ENCODE measurements at places on chromosomes 1 and 21.

GRCh38 chr1:224497714-224498573, 63.3 kb upstream of the WDR26 start:
- DNase-seq, result peak; percentile 90

GRCh38 chr1:21383785-21384401, 56.0 kb upstream of the NBPF3 start:
- peak; percentile 21 for DNase-seq

GRCh38 chr1:4656533-4657140, 2.2 kb downstream of the AJAP1 start:
- DNase-seq, result no peak

DNA sequence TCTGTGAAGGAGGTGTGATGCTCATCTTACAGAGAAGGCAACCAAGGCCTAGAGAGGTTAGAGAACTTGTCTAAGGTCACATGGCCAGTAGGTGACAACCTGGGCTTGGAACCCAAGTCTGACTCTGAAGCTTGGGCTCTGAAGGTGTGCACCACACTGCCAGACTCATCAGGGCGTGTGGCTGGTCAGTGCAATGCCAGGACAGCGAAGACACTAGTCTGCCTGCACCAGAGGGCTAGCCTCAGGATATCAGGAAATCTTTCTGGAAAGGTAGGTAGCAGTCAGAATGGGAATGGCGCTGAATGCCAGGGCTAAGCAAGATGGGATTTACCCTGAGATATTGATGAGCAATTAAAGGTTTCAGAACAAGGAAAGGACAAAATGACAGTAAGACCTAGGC, 34.9 kb downstream of the ELK4 start:
- DNase-seq, result no peak

DNA sequence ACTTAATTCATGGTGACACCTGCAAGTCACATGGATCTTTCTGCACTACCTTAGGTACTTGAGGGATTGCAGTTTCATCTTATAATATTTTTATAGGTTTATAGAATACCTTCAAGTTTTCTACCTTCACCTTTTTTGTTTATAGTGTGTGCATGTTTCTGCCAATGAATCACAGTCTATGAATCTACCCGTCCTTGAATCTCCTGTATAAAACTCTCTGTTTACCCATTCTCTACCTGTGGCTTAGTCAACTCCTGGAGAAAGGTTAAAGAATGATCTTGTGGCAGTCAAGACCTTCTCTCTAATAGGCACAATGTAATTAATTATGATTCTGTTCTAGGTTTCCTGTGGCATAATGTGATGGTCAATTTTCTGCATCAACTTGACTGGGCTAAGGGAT, 3.2 kb upstream of the GSTM2 start:
- no peak for DNase-seq

- DNase-seq, result no peak
Observed at GRCh38 chr21:35646606-35647005, 413.7 kb downstream of the SETD4 start.

GRCh38 chr1:173365341-173365740, 111.8 kb upstream of the PRDX6 start:
- no peak for DNase-seq

DNA sequence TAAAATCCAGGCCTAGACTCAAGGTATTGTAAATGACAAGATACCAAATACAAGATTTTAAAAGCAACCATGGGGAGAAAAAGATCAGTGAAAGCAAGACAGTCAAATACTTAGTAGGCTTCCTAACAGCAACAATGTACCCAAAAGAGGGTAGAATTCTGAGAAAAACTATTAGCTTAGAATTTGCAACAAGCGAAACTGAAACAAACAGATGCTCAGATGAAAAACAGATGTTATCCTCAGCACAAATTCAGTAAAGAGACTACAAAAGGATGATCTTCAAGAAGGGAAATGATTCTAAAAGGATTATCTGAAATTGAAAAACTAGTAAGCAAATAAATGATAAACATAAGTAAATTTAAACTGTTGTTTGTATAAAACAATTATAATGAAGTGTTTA, 40.0 kb downstream of the PDC start:
- DNase-seq, result no peak

DNA sequence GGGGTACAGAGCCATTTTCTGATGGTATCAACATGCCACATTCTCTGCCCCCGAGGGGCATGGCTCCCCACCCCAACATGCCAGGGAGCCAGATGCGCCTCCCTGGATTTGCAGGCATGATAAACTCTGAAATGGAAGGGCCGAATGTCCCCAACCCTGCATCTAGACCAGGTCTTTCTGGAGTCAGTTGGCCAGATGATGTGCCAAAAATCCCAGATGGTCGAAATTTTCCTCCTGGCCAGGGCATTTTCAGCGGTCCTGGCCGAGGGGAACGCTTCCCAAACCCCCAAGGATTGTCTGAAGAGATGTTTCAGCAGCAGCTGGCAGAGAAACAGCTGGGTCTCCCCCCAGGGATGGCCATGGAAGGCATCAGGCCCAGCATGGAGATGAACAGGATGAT, 50.6 kb downstream of the ACP6 start:
- no peak for DNase-seq

- DNase-seq, result no peak
Observed at GRCh38 chr1:28249866-28250295, 9.4 kb upstream of the SESN2 start.

GRCh38 chr21:37381883-37382585, 15.5 kb downstream of the DYRK1A start:
- DNase-seq, result no peak

DNA sequence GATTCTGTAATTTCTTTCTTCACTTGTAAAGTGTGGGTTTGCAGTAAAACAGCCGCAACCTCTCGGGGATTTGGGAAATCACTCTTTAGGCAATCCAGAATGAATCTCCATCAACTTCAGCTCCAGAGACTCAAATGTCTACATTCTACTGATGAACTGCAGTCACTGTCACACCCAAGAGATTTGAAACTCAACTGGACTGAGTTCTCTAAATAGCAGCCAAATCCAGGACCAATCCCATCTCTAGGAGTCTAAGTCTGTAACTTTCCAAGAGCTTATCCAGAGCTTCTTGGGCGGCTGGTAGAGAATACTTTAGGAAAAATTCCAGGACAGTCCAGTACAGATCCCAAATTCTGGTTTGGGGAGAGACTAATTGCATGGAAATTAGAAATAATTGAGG, 62.9 kb downstream of the ADAMTS1 start:
- no peak for DNase-seq

DNA sequence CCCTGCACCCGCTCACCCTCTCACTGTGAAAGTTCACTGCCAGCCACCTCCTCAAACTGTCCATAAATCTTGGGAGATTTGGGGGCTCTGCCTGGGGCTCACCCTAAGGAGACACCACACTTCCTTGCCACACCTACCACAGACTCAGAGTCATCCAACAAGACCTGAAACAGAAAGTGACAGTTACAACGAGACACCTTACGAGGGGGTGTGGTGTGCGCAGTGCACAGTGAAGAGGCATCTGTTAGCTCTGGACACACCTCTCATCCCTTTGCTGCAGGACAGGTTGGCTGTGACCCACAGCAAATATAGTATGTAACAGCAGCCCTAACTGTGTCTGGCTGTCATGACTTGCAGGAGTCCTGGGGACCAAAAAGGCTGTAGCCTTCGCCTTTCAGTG, 190.2 kb downstream of the NR5A2 start:
- DNase-seq, result no peak

DNA sequence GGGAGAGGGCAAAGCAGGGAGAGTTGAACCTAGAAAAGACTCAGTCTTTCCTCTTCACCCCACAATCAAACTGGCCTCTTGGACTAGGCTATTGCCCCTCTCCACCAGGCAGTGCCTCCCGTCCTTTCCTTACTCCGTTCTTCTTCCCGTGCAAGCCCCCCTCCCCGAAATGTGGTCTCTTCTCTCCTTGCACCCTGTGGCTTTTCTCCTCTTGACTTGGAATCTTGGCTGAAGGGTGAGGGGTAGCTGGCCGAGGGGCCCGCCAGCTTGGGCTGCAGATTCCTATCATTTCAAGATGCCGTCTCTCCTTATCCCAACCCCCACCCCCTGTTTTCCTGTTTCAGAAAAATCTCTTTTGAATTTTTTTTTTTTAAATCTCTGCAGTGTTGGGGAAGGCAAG, 1.6 kb downstream of the WNT2B start:
- DNase-seq, result no peak

DNA sequence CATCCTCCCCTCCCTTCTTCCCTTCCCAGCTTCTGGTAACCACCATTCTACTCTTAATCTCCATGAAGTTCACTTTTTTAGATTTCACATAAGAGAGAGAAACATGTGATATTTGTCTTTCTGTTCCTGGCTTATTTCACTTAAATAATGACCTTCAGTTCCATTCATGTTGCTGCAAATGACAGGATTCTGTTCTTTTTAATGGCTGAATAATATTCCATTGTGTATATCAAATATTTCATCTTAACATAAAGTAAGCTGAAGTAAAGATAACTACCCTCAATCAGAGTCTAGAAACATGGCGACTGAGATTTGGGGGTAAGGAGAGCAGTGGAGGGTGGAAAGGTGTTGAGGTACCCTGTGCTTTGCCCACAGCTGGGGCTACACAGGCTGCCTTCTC, 68.9 kb downstream of the RHOU start:
- DNase-seq, result no peak

DNA sequence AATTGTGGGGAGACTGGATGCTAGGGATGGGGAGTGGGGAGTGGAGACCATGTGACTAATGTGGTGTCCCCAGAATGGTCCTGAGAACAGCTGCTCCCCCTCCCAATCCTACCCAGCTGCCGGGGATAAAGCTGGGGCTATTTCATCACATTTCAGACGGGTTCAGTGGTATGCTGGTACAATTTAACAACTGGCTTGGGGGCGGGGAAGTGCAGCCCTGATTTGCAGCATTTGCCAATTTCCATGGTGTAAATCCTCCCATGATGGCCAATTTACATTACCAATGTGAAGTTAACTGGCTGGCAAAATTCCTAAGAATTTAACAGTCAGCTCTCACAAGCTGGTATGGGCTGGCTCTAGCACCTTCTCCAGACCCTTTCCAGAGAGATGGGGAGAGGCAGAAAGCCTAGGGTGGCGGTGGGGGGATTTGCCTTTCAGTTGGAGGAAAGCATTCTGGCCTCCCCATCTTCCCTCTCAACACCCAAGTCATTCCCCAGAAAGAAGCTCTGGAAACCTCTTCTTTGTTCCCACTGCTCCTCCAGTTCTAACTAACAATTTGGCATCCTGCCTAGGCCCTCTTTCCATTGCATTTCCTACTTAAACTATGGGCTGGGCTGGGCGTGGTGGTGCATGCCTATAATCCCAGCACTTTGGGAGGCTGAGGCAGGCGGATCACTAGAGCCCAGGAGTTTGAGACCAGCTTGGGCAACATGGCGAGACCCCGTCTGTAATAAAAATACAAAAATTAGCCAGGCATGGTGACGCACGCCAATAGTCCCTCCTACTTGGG, 11.3 kb upstream of the ADGRB2 start:
- no peak for DNase-seq

DNA sequence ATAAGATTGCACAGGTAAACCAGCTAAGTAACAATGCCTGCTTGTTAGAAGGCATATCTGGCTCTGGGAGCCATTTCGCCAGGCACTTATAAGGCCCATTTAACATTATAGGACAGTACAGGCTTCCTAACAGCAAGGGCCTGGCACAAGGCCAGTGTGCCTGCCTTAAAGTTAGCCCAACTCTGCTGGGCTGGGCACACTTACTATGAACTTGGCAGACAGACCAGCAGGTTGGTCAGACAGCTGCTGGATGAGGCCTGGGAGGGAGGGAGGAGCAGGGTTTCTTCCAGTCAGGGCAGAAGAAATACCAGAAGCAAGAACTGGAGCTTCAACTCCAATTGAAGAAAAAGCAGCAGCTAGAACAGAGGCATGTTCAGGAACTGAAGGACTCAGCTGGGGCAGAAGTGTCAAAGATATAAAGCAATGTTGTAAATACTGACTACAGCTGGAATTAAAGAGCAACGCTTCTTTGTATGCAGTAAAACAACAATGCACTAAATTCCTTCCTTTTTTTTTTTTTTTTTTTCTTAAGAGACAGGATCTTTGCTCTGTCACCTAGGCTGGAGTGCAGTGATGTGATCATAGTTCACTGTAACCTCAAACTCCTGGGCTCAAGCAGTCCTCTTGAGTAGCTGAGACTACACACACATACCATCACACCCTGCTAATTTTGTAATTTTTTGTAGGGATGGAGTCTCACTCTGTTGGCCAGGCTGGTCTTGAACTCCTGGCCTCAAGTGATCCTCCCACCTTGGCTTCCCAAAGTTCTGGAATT, 4.9 kb downstream of the CACHD1 start:
- no peak for DNase-seq

DNA sequence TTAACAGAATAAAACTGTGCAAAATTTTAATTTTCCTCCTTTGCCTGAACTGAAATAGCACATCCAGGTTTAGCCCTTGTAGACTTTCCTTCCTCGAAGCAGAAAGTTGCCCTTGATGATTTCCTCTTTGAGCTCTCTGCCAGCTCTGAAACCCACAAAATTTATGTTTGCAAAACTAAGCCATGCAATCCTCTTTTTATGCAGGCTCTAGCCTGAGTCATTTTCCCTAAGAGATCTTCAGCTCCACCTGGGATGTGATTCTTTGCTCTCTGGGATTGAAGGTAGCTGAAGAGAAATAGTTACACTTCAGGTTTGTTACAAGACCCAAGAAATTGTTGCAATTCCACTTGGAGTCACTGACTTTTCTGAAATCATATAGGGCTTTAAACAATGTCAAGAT, 1.4 kb upstream of the F3 start:
- DNase-seq, result peak; percentile 31

GRCh38 chr1:65147424-65148177, 402 bp upstream of the AK4 start:
- peak; percentile 43 for DNase-seq

- DNase-seq, result no peak
Observed at GRCh38 chr1:241292973-241293372, 64.0 kb downstream of the RGS7 start.

DNA sequence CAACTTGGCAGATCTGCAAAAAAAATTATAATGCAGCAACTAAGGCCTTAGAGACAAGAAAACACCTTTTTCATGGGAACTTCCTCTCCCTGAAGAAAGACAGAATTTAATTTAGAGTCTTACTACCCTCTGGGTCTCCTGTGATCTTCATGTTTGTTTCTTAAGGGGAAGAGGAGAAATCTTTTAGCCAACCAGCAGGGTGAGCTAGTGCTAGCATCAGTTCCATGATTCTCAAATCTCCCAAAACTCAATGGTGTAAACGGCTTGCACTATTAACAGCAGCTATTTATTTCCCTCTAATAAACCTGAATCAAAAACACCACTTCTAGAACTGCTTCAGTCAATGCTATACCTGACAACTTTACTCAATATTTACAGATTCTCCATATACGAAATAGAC, 3.8 kb downstream of the ZNF644 start:
- DNase-seq, result peak; percentile 57

DNA sequence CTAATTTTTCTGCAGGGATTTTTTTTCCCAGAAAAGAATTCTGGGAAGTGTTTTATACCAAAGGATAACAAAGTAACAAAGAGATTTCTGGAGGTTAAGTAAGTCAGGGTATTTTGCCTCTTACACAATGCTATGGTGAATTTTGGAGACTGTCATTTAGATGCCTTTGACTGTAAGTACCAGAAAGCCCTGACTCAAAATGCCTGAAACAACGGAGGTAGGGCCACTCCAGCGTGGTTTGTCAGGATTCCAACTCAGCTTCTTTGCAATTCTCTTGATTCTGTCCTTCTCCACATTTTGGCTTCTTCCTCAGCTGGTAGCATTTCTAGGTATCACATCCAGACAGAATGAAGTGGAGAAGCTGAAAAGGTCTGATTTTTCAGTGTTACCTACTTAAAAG, 106.5 kb downstream of the UCHL5 start:
- no peak for DNase-seq
